NCI-H1048 (cell line): ENCODE measurements at places on chromosomes 3 and 15.

GRCh38 chr3:141448606-141449220, 38.1 kb upstream of the RASA2 start:
- no peak for DNase-seq

DNA sequence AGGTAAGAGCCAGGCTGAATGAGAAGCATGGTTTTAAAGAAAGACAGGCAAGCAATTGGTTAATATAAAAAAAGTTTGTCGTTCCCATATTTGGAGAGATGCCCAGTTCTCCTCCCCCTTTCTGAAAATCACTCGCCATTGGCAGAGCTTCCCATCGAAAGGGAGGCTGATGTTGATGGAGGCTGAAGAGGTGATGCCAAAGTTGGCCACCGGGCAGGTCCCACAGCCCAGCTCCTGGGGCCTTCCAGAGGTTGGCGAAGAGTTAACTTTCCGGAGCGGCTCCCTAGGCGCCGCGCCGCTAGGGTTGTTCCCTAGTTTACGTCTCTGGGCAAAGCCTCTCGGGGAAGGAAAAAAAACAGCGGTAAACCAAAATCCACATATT, 793 bp downstream of the PCOLCE2 start:
- DNase-seq, result peak; percentile 8

DNA sequence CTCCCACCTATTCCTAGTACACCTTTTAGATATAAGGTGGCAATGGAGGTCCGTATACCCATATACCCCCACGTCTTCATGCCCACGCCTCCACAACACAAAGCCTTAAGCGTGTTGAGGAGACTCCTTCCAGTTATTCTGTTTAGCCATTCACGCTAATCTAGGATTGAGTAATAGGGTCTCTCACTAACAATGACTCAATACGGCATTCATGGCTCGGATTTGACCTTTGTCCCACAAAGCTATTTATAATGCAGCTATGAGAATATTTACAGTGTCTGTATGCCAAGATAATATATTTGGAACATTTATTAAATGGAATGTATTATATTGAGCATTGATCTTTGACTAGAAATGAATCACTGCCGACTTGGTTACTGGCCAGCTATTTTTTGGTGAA, 215.8 kb downstream of the KCNH8 start:
- DNase-seq, result no peak

DNA sequence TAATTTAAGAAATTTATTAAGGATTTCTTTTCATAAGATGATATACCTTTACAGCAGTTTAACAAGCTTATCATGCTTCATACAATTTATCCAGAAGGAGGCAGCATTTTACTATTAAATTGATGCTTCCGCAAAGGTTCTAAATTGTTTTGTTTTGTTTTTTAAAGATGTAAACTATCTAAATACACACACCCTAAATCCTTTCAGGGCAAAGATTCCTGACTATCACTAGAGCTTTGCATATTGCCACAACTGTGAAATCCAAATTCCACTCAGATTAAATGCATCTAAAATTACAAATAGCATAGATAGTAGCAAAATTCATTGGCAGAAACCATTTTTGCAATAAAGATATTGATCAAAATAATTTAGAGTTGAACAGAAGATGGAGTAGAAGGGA, 44.5 kb upstream of the CCNL1 start:
- no peak for DNase-seq

DNA sequence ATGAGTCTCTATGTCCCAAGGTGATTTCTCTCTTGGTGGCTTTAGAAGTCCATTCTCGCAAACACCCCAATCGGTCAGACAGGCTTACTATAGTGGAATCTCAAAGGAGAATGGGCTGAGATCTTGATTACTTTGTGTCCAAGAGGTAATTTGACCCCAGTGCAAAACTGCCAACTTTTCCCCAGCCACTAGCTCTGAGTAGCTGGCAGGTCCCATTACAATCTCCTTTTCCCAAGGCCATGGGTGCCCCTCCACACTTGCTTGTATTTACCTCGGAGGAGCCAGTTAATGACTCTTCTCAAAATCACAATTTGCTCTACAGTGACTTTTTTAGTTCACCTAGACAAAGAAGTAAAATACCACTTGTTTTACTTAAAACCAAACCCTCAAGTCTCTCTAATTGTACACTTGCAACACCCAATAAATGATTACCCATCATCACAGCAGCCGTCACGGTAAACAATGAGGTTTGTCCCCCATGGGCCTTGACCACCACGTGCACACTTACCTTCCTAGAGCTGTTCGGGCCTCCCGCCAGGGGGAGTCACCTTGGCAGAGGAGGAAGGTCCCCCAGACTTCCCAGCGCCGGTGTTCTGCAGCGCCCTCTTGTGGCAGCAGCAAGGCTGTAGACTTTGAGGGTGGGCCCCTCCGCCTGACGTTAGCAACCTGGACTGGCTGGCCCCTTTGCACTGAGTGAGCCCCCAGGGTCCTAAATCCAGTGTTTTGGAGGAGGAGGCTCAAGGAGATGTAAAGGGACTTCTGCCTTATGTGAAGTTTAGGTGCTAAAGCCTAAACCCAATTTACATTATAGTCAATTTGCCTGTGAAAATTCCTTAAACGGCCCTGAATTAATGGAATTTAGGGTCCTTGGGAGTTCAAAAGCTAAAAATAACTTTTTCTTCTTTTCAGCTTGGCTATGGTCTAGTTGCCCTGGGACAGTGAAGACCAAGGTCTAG, 18.7 kb upstream of the HDAC11 start:
- DNase-seq, result peak; percentile 50

GRCh38 chr15:89772932-89773583, 3.1 kb upstream of the MESP2 start:
- no peak for DNase-seq

DNA sequence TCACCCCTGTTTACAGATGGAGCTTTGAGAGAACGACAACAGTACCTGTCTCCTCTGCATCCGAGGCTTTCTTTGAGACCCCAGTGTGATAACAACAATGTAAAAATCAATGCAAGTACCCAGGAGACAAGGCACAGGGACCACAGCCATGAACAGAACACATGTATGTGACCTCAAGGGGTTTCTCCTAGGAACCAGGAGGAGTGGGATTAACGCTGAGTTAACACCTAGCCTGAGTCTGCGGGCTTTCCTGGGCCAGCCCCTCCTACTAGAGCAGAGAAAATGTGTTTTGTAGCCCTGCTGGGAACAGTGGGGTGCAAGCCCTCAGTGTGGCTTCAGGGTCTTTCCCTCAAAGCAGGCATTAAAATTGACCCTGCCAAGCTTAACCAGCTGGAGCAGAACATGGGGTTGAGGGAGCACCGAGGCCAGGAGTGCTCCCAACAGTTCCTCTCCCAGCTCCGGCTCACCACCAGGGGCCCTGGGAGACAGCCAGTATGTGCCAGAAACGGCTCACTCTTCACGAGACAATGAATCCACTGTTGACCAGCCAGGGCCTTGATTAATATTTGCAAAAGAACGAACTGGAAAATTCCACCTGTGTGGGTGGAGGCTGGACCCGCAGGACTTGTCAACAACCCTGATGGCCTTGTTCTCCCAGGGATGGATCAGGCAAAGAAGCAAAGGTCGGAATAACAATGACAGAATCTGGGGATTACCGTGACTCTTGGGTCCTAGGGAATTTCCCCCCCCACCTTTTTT, 3.6 kb downstream of the CHDH start:
- peak; percentile 75 for DNase-seq

GRCh38 chr15:72836676-72837330, 53.2 kb upstream of the ADPGK start:
- no peak for DNase-seq

DNA sequence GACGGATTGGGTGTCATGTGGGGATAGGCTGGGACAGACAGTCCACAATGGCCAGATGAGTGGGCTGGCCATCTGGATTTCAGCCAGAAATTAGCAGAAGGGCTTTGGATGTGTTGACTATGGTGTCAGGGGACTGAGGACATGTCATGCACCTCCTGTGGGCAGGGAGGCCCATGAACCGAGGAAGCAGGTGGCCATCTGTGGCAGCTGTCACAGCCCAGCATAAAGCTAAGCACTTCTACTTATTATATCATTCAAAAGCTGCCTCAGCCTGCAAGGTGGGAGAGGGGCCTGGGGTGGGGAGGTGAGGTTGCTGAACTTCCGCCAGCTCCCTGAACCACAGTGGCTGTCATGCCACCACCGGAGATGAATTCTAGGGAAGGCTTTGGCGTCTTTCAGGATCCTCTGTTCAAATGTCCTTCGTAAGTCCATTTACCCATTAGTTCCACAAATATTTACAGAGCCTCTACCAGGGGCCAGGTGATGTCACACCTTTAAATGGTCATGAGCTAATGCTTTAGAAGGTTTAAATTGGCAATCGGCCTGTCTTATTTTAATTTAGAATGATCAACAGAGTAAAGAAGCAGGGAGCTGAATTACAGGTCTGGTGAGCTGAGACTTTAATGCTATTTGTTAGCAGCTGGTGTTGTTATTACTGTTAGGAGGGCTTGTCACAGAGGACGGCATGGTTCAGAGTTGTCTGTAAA, 23.6 kb upstream of the CAV3 start:
- DNase-seq, result no peak

- no peak for DNase-seq
These were observed 31.6 kb upstream of the CERS3 start for GRCh38 chr15:100560323-100560722.

DNA sequence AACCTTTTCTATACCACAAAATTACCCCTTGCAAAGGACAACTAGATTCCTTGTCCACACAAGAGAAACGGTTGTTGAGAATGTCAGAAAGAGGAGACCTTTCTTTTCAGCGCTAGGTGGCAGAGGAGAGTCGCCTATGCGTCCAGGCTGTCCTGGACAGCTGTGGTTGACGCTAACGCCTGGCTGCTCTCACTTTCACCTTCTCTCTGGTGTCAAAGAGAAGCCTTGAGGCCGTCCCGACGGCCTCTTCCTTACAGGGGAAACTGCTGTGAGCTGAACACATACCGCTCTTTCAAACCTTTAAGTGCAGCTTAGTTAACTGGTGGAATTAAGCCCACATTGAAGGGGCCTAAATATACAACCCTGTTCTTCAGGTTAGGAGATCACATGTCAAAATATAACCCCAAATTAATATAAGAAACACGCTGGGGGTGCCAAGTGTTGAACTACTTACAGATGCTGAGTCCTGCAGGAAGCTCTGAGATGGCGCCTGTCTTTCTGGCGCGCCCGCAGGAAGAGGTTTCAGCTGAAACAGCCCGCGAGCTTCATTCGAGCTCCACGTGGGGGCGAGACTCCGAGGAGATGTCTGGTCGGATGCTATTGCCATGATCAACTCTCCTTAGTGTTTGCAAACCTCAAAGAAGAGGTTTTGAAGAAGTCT, 26.1 kb upstream of the KBTBD8 start:
- DNase-seq, result peak; percentile 21

GRCh38 chr3:88219138-88219792, 69.5 kb downstream of the C3orf38 start:
- DNase-seq, result peak; percentile 13

DNA sequence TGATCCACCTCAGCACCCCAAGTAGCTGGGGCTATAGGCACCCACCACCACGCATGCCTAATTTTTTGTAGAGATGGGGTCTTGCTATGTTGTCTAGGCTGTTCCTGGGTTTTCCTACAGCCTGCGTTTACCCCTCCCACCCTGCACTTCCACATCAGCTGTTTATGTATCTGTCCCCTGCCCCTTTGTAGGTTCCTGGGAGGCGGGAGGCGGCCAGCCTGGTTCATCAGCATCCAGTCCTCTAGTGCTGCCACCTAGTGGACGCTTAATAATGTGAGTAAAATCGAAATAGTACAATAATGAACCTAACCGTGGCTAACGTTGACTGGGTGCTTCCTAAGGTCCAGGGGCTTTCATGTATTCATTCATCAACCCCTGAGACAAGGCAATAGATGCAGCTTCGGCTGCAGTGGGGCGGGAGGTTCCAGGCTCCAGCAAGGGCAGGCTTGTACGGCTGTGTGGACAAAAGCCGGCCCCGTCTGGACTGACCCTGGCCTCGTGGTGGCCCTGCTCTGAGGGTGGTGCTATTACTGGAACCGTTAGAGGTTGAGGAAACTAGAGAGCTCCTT, 1.2 kb upstream of the LCTL start:
- peak; percentile 37 for DNase-seq

GRCh38 chr3:169602482-169602881, 61.0 kb downstream of the MECOM start:
- DNase-seq, result no peak

- DNase-seq, result no peak
These were observed 276.6 kb downstream of the UBE2E2 start for GRCh38 chr3:23479615-23480328.

DNA sequence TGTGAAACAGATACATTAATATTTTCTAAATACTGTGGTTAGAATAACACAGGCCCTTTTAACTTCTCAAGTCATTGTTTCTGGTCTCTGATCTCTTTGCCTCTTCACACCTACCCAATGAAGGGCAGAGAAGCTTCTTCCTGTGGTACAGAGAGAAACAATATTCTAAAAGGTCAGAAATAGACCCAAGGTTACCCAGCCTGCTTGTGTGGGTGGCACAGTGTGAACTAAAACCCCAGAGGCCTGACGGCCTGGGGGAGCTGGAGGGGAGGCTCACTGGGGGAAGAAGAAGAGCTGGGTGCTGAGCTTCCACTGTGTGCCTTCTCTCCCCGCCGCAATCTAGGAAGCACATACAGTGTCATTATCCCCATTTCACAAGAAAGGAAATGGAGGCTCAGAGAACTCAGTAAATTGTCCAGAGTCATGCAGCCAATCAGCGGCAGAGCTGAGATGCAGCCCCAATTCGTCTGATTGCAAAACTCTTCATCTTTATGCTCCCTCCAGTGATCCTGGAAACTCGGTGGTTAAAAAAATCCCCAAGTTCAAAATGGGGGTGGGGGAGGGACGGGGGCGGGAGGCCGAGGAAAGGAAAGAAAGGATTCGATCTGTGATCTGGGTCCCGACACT, 64.1 kb upstream of the HEG1 start:
- DNase-seq, result no peak

DNA sequence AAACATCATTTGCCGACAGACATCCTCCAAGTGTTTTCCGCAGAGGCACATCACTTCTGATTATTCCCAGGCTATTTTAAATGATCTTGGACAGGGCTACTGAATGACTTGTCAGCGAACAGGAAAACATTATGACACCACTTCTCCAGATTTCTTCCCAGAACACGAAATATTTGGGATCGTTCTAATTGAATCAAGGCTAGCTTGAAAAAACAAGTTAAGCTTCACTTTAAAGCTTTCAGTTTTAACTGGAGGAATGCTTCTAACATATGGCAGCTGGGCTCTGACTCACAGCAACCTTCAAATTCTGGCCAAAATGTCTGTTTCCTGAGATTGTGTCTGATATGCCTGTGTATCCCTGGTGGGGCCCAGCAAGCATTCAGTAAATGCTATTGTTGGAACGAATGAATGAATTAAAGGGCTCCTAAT, 127.0 kb upstream of the ICE2 start:
- DNase-seq, result no peak

- no peak for DNase-seq
These were observed 1.8 kb downstream of the ZNF770 start for GRCh38 chr15:34986326-34986725.

GRCh38 chr3:166993015-166993630, 387.0 kb downstream of the ZBBX start:
- no peak for DNase-seq

GRCh38 chr3:159910991-159911663, 77.5 kb upstream of the IL12A start:
- no peak for DNase-seq

- DNase-seq, result no peak
These were observed 44.5 kb downstream of the RGMA start for GRCh38 chr15:93044301-93045190.
